WTC11 (cell line): ENCODE measurements at places on chromosomes 7 and 10.

DNA sequence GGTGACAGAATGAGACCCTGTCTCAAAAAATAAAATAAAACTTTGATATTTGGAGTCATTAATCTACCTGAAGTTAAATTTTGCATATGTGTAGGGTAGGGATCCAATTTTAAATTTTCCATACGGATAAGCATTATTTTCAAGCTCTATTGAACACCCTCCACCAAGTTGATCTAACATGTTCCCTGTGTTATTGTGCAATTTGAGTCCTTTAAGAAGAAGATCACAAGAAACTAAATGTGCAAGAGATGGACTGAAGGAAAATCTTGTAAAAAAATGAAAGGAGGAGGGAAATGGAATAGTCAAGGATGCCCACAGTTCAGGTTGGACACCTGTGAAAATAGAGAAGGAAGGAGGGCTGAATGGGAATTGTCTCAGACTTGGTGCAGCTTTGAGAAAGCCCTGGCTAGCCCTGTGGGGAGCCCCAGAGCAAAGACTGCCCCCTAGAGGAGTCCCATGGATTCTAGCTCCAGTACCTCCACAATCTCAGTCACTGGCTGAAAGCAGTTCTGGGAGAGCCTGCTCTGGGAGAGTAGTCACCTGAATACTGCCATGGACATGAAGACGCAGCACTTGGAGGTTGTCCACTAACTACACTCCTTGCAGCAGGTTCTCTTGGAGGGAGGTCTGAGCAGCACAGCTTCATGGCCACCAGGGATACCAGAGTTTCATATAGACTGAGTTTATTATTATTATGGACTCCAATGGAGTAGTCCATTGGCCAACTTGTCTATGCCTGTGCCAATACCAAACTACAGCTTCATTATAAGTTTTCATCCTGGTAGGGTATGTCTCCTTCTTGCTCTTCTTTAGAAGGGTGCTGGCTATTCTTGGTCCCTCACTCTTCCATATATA is 5.7 kb upstream of the TIAL1 start:
- DNase-seq: peak; percentile 73

DNA sequence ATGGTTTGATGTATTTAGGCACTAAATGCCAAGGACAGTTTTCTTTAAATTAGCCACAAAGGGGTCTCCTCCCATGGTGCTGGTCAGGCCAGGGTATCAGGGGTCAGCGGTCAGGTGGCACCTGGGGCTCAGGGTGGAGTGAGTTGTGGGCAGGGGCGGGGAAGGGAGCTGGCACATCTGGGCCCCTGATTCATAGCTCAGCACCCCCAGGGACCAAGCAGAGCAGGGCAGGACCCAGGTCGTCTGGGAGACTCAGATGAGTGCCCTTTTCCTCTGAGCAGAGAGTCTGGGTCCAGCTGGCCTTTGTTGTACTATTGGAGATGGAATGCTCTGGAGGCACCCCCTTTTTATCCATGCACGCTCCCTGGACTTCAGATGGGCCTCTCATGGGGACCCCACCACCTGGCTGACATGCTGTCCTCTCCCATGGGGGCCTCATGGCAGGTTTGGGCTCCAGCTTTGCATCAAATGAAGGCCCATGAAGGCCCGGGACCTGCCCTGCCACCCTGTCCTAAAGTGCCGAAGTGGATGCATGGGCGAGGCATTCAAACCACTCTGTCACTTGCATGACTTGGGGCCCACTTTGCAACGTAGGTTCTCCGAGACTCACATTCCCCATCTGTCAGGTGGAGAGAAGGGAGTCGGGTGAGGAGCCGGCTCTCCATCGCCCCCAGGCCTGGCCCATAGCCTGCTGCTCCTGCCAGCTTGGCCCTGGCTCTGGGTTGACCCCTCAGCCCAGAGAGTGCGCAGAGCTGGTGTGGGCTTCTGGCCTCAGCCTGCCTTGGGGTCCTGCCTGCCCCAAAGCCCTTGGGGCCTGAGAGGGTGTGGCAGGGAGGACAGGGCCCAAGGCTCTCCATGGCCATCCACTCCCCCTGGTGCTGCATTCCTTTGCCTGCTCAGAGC is 66.4 kb downstream of the RAMP3 start:
- DNase-seq: no peak

GRCh38 chr7:40303996-40304395 is 169.2 kb downstream of the SUGCT start:
- DNase-seq: no peak

GRCh38 chr7:152076324-152076821 is 50.9 kb downstream of the GALNT11 start:
- DNase-seq: peak; percentile 65

DNA sequence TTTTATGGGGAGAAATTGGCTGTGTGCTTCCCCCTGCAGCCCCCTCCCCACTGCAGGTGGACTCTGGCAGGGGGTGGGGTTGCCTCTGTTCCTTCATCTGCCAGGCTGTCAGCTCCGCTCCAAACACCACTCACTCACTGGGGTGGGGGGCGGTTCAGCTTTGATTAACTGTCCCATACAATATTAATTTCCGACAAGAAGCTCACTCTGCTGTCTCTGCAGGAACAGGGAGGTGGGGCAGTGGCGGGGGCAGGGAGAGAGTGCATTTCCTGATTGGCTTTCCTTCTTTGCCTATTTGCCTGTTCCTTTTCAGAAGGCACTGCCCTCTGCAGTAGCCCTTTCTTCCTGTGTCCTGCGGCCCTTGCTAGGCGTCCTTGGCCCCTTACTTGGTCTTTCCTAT is 500.8 kb downstream of the PLXNA4 start:
- no peak for DNase-seq

DNA sequence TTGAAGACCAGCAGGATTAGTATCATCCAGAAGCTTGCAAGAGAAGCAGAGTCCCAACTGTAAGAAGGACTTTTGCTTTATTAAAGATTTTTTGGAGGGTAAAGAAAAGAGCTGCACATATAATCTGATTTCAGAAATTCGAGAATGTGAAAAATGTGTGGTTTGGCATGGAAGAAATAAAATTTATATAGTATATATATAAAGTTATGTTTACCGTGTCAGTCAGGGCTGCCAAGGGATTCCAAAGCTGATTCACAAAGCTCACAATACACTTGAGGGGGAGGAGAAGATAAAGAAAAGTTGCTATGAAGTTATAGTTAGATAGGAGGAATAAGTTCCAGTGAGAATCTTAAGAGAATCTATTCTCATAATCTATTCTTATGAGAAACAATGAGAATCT is 231.8 kb upstream of the CACNA2D1 start:
- DNase-seq: no peak

GRCh38 chr10:133047526-133048123 is 40.1 kb upstream of the ADGRA1 start:
- no peak for DNase-seq

- DNase-seq: no peak
Measured at GRCh38 chr10:52540479-52540984, 226.5 kb downstream of the DKK1 start.

DNA sequence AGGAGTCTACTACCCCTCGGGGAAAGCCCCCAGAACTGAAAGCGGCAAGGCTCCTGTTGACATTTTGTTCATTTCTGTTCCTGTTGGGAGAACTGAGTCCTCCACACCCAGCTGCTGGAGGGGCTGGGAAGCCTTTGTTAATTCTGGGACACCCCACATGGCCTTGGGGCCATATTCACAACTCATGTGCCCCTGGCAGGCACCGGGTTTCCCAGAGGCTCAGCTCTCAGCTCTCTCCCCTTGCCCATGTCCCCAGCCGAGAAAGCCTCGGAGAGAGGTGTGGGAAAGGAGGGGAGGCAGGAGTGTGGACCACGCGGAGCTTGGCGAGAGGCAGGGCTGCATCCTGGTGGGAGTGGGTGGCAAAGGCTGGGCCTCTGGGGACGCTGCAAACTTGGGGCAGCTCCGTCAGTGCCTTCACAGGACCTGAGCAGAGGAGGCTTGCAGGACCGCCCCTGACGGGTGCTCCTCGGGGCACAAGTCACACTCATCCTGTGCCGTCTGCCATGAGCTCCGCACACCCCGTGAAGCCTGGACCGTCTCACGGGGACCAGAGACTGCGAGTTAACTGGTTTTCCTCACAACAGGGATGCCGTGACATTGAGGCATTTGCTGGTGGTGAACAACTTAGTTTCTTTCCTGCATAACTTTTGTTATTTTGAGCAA is 140.9 kb downstream of the DNAJB6 start:
- DNase-seq: no peak

DNA sequence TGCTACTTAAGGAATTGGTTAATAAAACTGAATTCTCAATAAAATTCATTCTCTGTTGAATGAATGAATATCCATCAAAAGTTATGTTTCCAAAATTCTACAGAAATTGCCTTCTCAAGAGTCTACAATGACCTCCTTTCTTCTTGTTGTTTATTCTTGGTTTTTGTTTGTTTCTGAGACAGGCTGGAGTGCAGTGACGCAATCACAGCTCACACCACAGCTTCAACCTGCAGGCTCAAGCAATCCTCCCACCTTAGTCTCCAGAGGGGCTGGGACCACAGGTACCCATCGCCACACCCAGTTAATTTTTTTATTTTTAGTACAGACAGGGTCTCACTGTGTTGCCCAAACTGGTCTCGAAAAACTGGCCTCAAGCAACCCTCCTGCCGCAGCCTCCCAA is 97.6 kb downstream of the LMBR1 start:
- no peak for DNase-seq

- DNase-seq: no peak
Measured at GRCh38 chr10:103969436-103969835, 2.5 kb downstream of the SLK start.

DNA sequence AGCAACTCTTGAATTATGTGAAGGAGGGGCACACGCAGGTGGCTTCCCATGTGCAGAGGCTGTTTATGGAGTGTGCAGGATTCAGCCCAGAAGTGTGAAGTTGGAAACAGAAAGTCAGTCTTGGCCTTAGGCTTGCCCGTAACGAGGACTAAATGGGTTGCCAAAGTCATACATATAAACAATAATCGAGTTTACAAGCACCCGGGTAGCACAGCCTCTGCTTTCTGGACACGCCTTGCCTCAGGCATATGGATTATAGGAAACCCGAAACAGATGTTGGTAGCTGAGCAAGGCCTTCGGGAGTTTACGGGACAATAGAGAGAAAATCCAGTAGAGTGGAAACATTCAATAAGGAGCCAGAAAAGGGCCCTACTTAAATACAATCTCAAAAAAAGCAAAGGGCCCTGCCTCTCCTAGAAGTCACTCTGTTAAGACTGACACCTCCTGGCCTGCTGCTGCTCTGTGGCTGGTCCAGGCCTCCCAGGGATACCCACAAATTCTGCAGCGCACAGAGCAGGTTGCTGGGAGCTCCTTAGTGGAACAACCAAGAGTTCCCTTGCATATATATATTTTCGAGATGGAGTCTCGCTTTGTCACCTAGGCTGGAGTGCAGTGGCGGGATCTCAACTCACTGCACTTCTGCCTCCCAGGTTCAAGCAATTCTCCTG is 48.5 kb downstream of the SMKR1 start:
- DNase-seq: no peak

- DNase-seq: no peak
Measured at GRCh38 chr10:47021850-47022249, 110.6 kb downstream of the PTPN20 start.
